ENCODE measurements at places on chromosomes 1 and 21.

DNA sequence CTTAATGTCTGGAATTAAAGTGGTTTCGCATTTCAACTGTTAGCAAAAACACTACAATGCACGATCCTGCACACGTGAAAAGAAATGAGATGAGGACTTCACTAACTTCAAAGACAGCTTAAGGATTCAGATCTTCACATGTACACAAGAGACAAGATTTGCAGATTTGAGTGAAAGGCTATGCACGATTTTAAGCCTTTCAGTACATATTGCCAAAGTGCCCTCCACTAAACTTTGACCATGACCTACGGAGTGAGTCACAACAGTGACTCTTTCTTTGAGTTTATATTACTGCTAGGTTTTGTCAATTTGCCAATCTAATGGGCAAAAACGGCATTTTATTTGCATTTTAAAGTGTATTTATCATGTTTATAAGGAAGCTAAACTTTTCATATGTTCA lies 41.2 kb upstream of the CR1L start:
- peak; percentile 25 for DNase-seq

DNA sequence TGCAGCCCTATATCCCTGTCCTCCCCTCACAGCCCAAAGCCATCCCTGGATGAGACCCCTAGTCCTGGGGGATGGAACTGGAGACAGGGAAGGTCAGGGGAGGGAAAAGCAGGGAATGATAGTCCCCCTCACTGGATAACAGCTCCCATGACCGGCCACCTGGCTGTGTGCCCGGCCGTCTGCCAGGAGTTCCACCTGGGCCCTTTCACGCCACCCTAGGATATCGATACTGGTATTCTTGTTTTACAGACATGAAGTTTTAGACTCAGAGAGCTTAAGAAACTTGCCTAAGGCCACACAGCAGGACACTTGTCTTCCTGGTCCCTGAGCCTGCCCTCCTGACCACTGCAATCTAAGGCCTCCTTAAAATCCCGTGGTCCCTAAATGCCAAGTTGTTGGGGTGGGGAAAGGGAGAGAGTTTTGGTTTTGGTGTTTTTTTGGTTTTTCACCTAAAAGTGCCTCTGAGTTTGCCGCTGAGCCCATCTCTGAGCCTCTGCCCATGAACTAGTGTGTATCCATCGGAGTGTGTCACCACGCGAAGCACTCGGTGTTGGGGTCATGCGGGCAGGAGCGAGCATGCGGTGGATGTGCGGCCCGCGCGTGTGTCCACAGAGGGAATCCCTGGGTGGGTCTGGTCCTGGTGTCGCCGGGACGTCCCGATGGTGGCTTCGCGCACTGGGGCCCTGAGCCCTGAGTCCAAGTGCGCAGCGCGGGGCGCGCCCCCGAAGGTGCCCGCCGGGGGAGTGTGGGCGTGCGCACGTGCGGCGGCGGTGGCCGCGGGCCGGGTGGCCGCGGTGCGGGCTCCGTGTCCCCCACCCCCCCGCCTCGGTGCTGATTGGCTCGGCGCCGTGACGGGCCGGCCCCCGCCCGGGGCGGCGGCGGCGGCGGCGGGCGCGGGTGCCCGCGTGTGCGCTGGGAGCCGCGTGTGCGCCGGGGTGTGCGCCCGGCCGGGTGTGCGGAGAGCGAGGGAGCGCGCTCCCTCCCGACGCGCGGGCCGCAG lies at the start of gene EPHA8:
Gene EPHA8 (plus strand): TSS at position 906 of the 1,000 bp plus-strand sequence. CDS start 147 bp downstream, outside the sequence.
- DNase-seq, result no peak

- no peak for DNase-seq
These were observed 54.4 kb downstream of the TIAM1 start for GRCh38 chr21:31289702-31290101.

GRCh38 chr1:39272798-39273469 lies 68.4 kb downstream of the MACF1 start:
- DNase-seq, result no peak

GRCh38 chr21:35256468-35256988 lies 207.4 kb upstream of the RUNX1 start:
- peak; percentile 97 for DNase-seq

GRCh38 chr1:220824031-220824989 lies 37.6 kb downstream of the MTARC1 start:
- DNase-seq, result peak; percentile 54

DNA sequence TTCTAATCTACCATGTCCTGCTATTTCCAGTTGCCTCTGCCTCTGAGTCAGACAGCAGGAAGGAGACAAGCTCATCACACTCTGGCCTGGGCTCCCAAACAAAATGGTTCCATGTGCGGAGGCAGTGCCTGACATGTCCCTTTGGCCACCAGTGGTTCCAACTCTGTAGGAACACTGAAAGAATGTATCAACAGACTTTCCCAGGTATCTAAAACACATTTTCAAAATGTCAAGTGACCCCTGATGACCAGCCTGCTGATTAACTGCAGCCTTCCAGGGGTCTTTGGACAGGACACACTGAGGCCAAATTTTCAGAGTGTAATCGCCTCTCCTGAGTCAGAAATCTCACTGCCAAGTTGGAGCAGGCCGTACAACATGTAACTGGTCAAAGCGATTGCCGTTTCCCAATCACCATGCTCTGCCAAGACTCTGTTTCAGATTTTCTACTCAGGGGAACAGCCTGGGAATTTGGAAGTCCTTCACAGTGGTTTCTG lies 172.7 kb downstream of the TPR start:
- no peak for DNase-seq

DNA sequence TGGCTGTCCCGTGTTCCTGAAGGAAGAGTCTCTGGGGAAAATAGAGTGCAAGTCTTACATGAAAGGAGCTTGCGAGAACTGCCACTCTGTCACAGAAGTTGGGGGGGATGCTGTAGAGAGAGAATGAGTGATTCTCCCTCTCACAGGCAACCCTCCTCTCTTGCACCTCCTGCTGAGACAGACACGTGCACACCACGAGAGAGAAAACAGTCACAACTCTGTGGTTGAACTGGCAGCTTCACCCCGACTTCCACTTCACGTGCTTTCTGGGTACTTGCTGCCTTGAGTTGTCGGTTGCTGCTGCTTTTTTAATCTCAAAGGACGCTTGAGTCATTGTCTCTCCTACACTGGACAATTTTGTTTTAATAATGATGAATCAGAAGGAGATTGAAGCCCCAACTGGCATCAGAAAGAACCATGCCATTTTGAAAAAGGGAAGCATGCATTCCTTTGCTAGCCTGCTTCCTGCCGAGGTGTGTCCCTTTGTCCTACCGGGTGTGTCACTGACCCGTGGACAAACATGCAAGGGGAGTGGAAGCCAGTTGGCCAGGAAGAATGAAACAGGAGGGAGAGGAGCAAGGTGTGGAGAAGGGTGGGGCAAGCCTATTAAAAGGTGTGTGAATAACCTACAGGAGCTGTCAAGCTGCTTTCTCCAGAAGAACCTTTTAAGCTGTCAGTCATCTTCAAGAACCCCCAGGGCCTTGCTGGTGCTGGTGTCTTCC lies 164.2 kb downstream of the CACNA1E start:
- no peak for DNase-seq

DNA sequence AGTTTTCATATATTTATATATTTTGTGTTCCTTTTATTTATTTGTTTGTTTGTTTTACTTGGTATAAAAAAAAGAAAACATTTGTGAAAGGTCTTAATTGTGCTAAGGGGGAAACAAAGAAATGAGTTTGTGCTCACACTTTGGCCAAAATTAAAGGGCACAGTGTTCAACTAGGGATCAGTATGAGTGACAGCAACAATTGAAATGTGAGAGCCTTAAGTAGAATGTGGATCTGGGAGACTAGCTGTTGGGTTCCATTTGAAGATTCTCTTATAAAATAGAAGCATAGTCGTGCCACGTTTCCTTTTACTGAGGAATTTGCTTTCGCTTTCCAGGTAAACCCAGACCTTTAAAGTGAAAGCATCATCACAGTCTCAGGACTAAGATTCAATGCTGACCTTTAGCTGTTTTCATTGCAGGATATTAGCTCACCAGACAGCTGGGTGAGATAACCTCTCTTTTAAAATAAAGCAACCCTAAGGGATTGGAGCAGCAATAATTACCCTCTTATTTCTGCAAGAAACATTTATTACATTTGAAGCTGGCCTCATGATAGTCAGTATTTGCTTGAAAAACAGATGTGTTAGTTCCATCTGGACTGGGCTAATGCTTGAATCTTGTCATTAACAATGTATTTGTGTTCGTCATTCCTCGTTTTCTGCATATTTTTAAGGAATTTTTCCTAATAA lies 37.1 kb upstream of the CD55 start:
- peak; percentile 23 for DNase-seq

GRCh38 chr1:42891465-42892138 lies 45.2 kb downstream of the ZNF691 start:
- no peak for DNase-seq

DNA sequence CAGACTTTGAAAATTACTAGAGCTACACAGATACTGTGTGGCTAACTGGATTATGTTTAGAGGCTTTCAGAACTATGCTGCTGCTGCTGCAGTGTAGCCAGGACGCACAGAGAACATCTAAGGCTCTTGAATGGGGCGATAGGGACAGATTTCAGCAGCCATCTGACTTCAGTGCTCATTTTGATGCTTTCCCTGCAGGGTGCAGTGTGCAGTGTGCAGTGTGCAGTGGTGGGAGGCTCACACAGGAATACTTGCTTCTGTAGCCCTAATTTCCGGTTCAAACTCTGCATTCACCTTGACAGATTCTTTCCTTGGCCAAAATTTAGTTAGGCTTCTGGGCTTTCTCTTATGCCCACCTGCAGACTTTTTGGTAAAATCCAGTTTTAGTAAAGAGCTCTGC lies 7.7 kb downstream of the METTL18 start:
- DNase-seq, result no peak
